ENCODE measurements at places on chromosomes 5 and 9. TPM values are rescaled to one million over a fixed set of nuclear protein-coding genes. Genes with fewer than 3 reads are reported as not detected.

INSL4 gene
- not detected for total RNA-seq

OBP2A gene
- total RNA-seq: not detected

DNA sequence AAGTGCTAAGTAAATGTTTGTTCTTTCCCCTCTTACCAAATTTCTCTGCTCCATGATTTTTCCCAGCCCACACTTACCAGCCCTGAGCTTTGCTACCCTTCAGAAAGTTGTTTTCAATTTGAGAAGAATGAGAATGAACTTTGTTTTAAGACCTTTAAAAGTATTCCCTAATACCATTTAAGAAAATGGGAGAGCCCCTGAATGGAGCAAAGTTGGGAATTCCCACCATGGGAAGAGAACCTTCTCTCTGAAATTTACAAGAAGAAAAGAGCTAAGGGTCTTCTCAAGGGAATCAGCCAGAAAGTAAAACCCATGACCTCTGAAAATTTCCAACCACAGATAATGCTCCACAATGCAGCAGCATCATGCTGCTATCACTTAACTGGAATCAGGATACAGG lies 17.7 kb downstream of the ZNF366 start:
- no peak overlapping the region for H3K4me3 ChIP-seq
- H3K4me1 ChIP-seq: no peaks in the 10 kb centered on the region
- H3K36me3 ChIP-seq: no peaks in the 10 kb centered on the region
- H3K27ac ChIP-seq: no peak overlapping the region

DNA sequence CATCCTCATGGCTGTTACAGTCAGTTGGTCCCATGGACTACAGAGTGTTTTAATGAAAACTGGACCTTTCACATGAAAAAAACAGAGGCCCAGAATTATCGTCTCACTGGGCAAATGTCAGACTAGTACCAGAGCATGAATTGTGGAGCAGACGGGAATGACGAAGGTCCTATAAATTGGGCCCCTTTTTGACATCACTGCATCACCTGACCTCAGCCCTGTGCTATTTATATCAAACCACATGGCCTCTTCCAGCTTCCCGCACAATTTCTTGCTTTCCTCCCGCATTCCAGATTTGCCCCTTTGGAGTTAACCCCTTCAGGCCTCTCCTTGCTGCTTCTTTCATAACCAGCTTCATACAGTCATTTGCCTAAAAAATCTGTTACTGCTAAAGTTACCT lies 301.7 kb downstream of the ATPSCKMT start:
- H3K4me3 ChIP-seq: no peak overlapping the region
- H3K27ac ChIP-seq: no peak overlapping the region
- H3K36me3 ChIP-seq: no peaks in the 10 kb centered on the region
- H3K4me1 ChIP-seq: no peaks in the 10 kb centered on the region
- no peak for DNase-seq

DNA sequence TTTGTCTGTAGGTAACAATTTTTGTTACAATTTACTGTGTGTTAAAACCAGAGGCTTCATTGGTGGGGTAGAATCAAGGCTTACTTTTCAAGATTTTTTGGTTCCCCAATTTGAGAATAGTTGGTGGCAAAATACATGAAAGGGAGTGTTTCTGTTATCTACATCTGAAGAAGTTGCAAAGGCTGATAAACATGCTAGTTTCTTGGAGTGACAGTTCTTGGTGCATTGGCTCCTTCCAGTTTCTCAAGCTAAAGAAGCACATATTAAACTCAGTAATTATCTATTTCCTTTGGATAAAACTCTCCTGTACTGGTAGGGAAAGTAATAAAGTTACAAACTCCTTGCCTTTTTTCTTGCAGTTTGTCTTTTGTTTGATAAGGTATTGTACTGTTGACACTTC lies 5.9 kb downstream of the MACIR start:
- no peaks in the 10 kb centered on the region for H3K36me3 ChIP-seq
- H3K4me3 ChIP-seq: no peak overlapping the region
- H3K27ac ChIP-seq: no peak overlapping the region
- H3K27me3 ChIP-seq: no peaks in the 10 kb centered on the region
- no peaks in the 10 kb centered on the region for H3K4me1 ChIP-seq

DNA sequence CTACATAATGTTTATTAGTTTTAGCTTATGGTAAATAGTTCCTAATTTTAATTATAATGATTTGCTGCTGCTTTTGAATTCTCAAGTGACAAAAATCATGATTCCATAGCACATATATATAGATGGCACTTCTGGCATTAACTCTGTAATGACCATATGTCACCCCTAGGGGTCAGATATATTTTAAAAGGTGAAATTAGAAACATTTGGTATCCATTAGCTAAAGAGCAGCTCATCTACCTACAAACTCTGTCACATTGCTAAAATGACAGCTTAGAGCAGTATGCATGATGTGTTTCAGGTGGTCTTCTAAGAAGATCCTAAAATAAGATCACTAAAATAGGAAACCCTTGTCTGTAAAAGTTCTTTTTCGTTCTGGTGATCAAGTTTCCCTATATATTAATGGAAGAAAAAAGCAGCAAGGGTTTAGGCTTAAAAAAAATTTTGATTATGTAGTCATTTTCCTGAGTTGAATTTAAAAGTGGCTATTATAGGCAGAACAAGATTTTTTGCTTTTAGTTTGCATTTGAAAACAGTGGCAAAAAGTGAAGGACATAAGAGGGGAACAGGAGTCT lies 157.7 kb upstream of the POU5F2 start:
- no peak for DNase-seq
- H3K36me3 ChIP-seq: no peaks in the 10 kb centered on the region
- no peak overlapping the region for H3K27ac ChIP-seq
- H3K4me3 ChIP-seq: no peak overlapping the region
- no peaks in the 10 kb centered on the region for H3K27me3 ChIP-seq

Measured in tibial nerve (tissue), 4 donors.